ENCODE measurements at places on chromosomes 1 and 21.

DNA sequence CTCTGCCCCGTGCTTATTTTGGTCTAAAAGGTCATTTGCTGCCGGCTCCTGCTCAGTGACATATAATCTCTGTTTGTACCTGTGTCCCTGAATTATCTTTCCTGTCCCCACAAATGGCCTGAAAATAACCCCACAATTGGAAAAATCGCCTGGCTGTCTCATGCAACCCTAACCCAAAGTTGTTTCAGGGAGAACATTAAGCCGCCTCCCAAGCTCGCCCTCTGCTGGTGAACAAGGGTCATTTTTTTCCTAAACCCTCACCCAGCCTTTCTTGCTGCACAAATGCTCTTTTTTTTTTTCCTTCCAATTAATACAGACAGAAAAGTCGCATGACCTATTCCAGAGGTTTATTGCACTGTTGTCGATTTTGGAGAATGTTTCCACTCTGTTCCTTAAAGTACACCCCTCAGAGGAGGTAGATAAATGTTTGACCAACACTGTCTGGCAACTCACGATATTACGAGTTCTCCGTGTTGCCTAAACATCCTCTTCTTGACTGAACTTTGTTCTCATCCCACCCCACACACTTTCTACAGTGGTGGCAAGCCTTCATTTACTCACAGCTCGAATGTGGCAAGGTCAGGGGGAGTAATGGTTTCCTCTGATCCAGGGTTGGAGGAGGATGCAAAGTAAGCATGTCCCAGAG, 148.7 kb downstream of the ZZZ3 start:
- peak; percentile 41 for DNase-seq

- DNase-seq: no peak
These were observed 10.5 kb downstream of the RASSF5 start for GRCh38 chr1:206517784-206518183.

- DNase-seq: no peak
These were observed 5.3 kb downstream of the RXFP4 start for GRCh38 chr1:155946633-155947219.

- DNase-seq: no peak
These were observed 71.3 kb downstream of the GRIK3 start for GRCh38 chr1:36963006-36963405.

DNA sequence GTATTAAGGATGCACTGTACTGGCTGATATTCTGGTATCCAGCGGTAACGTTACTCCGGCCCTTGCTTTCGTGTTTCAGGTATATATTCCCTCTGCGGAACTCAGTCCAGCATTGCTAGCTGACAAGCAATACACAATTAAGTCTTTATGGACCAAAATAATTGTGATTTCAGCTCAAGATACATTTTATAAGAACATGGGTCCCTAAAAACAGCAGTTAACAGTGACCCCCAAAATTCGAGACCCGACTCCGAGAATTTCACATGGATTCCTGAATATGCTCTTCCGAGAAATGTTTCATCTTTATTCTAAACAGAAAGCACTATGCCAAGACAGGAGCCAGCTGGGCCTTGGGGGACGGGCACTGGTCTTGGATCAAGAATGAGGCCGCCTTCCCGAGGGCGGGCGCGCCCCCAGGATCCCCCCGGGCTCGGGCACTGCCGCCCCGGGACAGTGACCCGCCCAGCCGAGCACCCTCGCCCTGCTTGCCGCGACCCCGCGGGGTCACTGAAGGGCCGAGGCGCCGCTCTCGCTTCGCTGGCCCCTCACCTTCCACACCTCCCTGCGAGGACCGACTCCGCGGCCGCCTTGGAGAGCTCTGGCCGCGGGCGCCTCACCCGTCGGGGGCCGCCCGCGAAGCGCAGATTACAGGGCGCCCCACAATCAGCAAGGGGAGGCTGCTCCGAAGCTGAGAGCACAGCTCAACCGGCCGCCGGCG, 610 bp downstream of the SCYL3 start:
- DNase-seq: peak; percentile 63

DNA sequence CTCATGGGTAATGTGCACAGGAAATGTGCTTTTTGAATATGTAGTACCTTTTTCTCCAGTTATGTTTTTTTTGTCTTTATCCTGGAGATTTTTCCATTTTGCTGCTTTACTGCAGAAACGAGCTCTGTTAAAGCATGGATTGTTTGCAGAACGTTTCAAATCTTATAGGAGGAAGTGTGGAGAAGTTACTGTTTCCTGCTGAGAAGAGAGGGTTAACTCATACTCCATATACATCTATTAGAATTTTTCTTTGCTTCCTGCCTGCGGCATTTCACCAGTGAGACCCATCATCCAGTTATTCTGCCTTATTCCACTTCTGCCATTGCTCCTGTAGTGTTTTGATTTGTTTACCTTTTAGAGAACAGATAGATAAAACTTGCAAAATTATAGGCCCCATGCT, 2.0 kb downstream of the RPRD2 start:
- peak; percentile 65 for DNase-seq

GRCh38 chr1:82893712-82894470, 1093.2 kb downstream of the ADGRL2 start:
- no peak for DNase-seq

Data from NCI-H526 (cell line).